D341Med (cell line): ENCODE measurements at places on chromosomes 6 and 20.

DNA sequence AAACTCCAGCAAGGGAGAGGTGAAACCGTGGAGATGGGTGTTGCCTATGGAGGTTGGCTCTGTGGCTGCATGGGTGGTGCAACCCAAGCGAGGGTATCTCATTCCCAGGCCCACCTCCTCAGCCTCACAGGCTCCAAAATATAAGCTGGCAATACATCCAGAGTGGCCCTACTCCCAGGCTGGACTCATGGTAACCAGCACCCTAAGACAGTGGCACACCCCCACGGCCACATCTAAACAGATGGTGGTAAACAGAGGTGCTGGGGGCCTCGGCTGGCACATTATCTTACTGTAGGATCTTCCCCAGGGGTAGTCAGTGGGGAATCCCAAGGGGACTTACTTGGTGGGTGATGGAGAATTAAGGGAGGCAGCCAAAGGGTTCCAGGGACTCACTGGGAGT, 33.7 kb upstream of the CCND3 start:
- no peak for DNase-seq

DNA sequence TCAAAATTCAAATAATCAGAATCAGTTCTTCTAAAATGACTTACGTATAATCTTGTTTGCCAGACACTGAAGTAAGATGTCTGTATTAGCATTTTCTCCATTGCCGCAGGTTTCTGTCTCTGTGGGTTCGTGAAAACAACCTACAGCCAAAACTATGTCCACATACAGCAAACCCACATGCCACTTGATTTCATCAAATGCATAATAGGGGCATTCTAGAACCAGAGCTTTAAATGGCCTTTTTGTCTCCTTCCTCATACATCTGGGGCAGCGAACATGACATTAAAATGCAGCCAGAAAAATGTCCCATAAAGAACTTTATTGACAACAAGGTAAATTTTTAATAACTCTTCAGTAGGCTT, 90.2 kb upstream of the QKI start:
- no peak for DNase-seq

DNA sequence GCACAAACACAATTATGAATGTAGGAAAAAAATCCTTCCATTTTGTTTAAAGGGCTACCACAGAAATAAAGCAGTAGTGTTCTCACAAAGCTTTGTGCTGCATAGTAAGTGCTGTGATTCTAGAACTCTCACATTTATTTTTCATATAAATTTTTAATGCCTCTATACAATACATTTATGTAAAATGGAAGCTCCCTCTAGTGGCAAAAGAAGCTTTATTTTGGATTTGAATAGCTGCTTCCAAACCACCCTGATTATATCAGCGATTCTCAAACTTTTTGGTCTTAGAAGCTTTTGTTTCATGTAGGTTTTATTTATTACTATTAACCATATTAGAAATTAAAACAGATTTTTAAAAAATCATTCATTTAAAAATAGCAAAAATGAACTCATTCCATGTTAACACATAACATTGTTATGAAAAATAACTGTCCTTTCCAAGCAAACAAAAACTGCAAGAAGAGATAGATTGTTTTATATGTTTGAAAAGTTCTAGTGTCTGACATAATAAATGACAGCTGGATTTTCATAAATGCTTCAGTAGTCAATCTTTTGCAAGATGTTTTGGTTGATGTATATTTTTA, 38.4 kb downstream of the HS3ST5 start:
- DNase-seq, result no peak

- DNase-seq, result no peak
Measured at GRCh38 chr6:112235956-112236355, 18.4 kb downstream of the LAMA4 start.

- no peak for DNase-seq
Measured at GRCh38 chr6:162710419-162710818, 17.1 kb downstream of the PRKN start.

GRCh38 chr6:163323705-163324104, 90.8 kb upstream of the QKI start:
- no peak for DNase-seq

GRCh38 chr6:148617530-148617929, 129.3 kb upstream of the UST start:
- DNase-seq, result no peak

- no peak for DNase-seq
Measured at GRCh38 chr6:3351105-3351676, 92.4 kb downstream of the PSMG4 start.

DNA sequence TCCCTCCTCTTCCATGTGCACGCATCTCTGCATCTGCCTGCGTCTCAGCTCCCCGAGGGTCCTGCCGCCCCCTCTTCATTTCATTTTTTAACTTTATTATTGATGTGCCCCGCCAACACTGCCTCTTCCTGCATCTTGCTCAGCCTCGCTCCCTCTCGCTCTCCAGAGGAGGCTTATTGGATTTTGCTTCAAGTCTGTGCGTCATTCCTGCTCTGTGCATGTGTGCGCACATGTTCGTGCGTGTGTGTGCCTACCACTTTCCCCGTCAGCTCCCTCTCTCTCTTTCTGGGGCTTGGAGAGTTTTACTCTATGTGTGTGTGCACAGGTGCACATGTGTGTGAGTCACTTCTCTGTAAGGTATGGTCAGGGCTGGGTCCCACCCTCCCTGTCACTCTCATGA, 71.8 kb upstream of the NNAT start:
- peak; percentile 17 for DNase-seq

GRCh38 chr6:6815732-6816131, 227.2 kb downstream of the LY86 start:
- DNase-seq, result peak; percentile 25
